ENCODE measurements at places on chromosomes 1 and 21.

DNA sequence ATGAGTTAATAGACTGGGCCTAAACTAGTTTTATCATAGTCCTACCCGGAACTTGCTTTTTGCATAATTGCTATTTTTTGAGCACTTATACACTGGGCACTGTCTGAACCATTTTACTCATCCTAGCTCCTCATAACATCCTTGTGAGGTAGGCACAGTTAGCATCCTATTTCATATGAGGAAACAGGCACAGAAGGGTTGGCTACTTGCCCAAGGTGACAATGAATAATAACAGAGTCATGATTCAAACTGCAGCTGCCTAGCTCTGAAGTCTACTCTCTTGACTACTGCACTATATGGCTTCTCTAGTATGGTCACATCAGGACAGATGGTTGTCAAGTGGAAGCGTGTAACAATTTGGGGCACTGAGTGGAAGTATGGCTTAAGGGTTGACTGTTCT is 18.2 kb upstream of the RC3H1 start:
- DNase-seq = peak; percentile 12

DNA sequence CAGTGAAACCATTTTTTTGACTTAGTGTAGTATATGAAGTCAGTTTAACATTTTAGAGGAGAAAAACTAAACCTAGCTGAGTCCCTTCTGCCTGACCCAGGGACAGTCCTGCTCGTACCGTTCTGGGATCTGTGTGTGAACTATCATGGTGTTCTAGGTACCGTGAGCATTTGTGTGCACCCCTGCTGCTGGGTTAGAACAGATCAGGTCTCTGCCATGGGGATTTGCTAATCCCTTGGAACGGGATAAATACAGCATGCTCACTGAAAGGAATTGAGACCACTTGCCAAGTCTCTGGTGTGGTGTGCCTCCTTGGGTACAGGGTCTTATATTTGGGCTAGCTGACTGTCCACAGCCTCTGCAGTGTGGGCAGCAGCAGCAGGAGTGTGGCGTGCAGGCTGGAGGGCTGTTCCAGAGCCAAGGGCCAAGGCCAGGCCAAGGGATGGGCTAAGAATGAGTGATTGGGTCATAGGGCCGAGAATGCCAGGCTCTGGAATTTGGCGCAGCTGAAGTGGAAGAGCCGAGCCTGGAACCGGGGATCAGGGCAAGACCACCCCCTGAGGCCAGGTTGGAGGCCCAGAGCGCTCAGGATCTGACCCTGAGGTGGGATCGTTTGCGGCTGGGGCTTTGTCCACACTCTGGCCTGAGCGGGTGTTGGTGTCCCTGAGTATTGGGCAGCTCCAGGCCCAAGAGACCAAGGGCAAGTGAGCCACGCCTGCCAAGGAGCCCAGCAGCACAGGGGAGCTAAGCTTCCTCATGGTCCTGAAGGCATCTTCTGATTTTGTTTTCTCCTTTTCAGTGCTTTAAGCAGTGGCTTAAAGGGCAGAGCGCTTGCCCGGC is 66.3 kb downstream of the VPS26C start:
- DNase-seq = no peak

GRCh38 chr21:37940691-37941090 is 24.4 kb upstream of the KCNJ6 start:
- no peak for DNase-seq

- no peak for DNase-seq
Measured at GRCh38 chr1:21700094-21700493, 30.9 kb upstream of the RAP1GAP start.

DNA sequence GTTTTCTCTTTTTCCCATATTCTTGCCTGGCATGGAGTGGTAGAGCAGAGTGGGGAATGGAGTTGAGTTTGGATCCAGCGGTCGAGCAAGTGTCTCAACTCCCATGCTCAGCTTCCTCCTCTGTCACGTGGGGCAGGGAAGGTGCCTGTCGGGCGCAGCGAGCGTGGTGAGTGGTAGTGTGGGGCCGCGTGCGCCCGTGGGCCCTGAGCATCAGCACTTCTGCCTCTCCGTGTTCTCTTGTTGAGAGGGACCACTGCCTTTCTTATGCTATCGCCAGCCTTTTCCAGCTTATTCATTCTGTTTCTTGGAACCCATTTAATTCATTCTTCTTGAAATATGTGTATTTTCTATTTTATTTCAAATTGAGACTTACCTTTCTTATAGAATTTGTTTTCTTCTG is 65.1 kb downstream of the ADARB1 start:
- no peak for DNase-seq

DNA sequence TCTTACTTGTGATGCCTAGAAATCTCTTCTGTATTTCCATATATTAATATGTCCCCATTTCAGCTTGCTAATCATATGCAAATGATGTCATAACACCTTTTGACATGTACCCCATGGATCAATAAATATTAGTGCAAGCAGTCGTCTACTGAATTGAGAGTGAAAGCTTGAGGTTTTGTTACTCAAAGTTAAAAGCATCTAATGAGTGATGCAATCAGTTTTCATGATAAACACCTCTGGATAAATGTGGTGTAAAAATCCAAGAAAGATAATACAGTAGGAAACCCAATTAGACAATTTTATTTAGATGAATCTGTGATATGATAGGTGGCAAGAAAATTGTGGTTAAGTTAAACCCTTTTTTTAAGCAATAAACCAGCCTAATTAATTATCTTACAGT is 141.2 kb upstream of the DMRTA2 start:
- DNase-seq = no peak

DNA sequence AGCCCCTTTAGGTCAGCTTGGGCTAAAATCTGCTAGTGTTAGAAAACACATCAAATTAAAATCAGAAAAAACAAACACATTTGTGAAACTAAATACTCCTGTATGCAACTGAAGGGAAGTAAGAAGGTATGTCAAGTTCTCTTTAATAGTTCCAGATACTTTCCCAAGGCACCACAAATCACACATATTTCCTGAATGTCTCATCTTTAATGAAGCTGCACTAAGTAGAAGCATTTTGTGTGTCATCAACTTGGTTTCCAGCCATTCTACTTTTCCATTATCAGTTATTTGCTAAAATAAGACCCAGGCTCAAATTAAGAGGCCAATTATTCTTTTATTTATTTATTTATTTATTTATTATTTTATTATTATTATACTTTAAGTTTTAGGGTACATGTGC is 34.7 kb downstream of the CRB1 start:
- no peak for DNase-seq

- no peak for DNase-seq
Measured at GRCh38 chr1:23459338-23459757, 24.6 kb downstream of the ASAP3 start.

GRCh38 chr1:156465747-156466365 is 34.7 kb downstream of the MEF2D start:
- DNase-seq = no peak

- DNase-seq = no peak
Measured at GRCh38 chr1:159229260-159229885, 24.7 kb downstream of the ACKR1 start.

DNA sequence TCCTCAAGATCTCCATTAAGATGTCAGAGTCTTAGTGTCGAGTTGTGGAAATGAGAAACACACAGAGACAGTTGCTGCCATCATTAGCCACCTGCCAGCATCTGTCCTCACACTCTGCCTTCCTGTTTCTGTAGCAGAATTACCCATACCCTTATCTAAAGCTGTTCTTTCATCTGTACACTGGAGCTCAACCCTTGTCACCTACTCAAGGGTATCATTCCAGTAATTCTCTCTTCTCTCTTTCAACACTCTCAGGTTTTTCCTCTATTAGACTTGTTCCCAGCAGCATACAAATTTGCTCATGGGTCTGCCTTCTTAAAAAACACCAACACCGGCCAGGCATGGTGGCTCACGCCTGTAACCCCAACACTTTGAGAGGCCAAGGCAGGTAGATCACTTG is 27.4 kb upstream of the RNF2 start:
- no peak for DNase-seq

DNA sequence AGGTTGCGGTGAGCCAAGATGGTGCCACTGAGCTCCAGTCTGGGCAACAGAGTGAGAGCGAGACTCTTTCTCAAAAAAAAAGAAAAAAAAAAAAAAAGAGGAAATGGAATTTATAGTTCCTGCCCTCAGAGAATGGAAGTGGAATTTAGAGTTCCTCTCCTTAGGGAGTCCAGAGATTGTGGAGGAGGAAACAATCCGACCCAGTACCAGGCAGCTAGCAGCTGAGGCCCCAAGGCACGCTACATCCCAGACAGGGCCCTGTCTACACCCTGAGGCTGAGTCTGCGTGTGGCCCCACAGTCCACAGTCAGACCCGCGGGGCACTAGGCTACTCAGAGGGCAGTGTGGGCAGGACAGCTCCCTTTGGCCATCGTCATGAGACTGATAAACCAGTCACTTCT is 1.9 kb upstream of the MFN2 start:
- DNase-seq = no peak

DNA sequence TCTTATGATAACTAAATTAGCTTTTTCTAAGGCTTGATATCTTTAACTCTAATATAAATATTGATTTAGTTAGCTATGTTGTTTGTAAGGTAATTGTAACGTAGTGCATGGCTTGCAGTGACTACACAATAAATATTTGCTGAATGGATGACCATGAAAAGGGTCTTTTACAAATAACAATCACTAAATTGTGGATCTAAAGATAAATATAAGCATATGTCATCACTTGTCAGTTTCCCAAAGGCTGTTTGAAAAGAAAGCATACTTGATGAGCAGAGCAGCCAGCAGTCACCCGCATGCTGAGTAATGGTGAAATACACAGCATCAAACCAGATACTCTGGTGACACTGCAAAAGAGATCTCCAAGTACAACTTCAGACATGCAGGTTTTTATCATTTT is 92.5 kb upstream of the FMN2 start:
- DNase-seq = no peak

DNA sequence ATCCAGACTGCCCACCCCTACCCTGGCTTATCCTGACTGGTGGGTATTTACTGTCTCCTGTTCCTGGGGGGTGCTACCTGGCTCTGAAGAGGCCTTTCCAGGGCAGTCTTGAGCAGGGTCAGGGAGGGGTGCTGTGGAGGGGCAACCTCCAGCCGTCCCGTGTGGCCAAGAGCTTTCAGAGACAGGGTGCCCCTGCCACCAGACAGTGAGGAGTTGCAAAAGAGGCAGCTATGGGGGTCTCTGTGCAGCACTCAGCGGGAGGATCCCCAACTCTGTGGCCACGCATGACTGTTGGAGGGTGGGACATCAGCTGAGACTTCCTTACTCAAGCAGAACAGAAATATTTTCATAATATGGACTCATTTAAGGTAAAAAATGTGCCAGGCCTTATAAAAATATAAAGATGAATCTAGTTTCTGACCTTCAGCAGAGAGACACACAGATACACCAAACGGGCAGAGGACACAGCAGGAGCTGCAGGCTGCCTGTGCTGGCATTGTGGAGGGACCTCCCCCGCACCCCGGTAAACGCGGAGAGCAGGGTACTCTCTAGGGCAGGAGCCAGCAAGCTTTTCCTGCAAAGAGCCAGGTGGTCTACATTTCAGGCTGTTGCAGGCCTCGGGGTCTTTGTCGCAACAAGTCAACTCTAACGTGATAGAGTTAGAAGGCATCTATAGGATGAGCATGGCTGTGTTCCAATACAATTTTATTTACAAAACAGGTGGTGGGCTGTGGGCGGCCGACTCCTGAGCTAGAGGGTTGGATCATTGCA is 252.6 kb downstream of the RHOU start:
- no peak for DNase-seq

GRCh38 chr1:58652651-58653184 is 47.1 kb downstream of the MYSM1 start:
- peak; percentile 90 for DNase-seq

DNA sequence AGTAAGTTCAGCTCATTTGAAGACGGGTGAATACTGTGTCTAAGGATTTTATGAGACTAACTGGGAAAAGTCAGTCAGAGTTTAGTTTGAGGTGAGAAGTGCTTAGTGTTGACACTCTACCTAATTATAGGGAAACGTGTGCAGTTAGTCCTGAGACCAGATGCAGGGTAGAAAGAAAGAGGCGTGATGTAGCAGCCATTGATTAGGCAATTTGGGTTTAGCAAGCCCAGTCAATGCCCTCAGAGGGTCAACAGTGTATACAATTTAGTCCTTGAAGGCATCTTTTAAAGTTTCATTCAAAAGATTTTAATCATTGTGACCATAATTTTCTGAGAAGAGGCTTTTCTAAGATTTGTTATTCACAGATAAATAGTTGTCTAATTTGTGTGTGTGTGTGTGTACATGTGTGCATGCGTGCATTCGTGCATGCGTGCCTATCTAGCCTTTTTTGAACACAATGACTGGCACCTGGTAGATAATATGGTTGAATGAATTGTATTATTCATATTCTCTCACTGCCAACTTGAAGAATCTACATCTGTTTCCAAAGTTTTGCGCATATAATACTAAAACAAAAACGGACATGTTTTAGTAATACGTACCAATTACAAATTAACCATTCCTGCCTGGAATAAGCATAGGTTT is 332.9 kb downstream of the SRGAP2C start:
- no peak for DNase-seq

- DNase-seq = no peak
Measured at GRCh38 chr21:41477641-41478318, 30.2 kb downstream of the TMPRSS2 start.

DNA sequence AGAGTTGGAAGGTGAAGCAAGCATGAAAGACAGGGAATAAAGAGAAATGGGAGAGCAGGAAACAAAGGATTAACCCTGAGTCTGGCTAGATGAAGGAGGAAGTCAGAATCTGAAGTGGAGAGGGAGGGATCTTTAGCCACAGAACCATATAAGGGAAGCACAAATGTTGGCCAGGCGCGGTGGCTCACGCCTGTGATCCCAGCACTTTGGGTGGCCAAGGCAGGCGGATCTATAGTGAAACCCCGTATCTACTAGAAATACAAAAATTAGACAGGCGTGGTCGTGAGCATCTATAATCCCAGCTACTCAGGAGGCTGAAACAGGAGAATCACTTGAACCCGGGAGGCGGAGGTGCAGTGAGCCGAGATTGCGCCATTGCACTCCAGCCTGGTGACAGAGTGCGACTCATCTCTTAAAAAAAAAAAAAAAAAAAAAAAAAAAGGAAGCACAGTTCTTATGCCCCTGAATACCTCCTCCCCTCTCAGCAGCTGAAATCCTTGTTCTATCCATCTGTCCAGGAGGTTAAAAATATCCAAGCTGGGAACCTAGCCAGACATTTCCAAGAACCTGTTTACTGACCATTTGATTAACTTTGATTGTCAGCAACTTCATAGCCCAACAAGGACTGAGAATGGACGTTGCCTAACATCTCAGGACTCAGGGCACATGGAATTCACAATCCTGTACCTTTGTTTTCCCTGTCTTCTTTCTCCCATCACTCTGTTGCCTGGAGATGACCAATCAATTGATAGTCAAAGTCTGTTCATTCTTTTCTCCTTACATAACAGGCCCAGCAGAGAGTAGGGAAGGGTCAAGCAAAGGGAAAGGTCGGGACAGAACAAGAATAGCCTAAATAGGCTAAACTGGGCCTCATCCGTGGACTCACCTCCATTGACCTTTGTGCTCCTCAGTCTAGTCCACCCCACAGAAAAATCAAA is 10.6 kb downstream of the TXNIP start:
- no peak for DNase-seq

- no peak for DNase-seq
Measured at GRCh38 chr1:155082301-155083051, 3.8 kb downstream of the EFNA3 start.
